ENCODE measurements at places on chromosomes 5 and 9.

- DNase-seq, result no peak
These were observed 1.6 kb upstream of the PHYKPL start for GRCh38 chr5:178234121-178234749.

DNA sequence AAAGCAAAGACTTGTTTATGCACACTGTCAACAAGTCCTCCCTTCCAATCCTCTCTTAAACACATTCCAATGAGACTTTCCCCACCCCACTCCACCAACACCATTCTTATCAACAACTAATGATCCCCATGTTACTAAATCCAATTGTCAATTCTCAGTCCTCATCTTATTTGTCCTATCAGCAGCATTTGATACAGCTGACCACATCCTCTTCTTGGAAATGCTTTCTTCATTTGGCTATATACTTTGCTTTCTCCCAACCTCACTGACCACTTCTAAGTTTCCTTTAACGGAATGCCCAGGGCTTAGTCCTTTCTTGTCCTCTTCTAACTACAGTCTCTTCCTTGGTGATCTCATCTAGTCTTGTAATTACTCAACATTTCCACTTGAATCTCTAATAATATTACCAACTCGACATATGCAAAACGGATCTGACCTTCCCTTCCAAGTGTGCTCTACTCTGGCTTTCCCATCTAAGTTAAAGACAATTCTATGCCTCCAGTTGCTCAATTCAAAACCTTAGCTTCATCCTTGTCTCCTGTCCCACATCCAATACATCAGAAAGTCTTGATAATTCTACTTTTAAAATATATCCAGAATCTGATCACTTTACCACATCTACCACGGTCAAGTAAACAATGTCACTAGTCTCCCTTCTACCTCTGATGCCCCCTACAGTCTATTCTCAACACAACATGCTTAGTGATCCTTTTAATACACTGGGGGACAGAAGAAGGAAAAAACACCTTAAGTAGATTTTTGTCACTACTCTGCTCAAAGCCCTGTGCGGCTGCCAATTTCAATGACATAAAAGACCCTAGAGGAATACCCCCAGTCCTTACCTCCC lies 25.5 kb downstream of the AGTPBP1 start:
- no peak for DNase-seq

DNA sequence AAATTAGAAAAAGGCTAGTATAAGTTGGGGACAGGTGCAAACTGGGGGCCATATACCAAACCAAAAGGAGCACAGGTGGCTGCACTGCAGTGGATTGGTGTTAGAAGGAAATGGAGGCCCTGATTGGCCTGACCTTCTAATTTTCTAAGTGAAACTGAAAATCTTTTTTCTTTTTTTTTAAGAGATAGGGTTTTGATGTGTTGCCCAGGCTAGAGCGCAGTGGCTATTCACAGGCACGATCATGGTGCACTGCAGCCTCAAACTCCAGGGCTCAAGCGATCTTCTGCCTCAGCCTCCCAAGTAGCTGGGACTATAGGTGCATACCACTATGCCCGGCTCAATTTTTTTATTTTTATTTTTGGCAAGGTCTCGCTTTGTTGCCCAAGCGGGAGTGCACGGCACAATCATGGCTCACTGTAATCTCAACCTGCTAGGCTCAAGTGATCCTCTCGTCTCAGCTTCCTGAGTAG lies 9.8 kb upstream of the CCDC69 start:
- DNase-seq, result no peak

DNA sequence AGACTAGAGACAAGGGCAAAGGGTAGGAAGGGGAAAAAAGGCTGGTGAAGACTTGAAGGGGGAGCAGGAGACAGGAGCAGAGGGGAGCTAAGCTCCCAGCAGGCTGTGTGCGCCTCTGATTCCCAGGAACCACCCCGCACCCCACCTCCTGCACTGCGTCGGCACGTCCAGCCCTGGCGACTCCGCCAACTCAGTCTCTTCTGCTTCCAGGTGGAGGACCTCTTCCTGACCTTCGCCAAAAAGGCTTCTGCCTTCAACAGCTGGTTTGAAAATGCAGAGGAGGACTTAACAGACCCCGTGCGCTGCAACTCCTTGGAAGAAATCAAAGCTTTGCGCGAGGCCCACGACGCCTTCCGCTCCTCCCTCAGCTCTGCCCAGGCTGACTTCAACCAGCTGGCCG lies 30.5 kb downstream of the DYNC2I2 start:
- DNase-seq, result no peak

DNA sequence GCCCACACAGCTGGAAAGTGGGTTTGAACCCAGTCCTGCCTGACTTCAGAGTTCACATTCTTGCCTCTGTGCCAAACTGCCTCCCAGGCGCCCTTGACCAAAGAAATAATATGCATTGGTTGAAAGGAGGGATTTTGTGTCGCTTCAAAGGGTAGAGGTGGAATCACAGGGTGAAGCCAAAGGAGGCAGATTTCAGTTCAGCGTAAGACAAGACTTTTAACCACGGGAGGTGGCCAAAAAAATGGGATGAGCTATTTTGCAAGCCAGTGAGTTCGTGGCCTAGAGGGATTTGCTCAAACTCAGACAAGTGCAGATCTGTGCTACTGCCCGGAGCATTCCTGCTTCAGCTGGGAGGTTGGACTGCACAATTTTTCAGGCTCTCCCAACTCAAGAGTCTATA lies 57.6 kb upstream of the RANBP3L start:
- no peak for DNase-seq

DNA sequence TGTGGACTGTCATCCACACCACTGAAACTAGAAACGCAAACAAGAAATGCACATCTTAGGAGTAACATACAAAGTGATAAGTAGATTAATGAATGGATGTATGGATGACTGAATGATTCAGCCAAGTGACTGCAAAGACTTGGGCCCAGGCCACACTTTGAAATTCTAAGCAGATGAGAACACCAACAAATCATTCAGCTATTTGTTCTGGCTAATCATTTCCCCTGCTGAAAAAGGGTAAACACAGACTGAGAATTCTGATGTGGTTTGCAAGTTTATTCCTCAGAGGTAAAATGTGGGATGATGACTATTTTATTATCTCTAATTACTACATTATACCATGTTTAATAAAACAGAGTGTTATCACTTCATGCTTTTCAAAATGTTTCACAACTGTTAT lies 163.2 kb upstream of the ADAMTS16 start:
- no peak for DNase-seq

GRCh38 chr5:108543486-108543885 lies 161.6 kb upstream of the FBXL17 start:
- DNase-seq, result no peak

DNA sequence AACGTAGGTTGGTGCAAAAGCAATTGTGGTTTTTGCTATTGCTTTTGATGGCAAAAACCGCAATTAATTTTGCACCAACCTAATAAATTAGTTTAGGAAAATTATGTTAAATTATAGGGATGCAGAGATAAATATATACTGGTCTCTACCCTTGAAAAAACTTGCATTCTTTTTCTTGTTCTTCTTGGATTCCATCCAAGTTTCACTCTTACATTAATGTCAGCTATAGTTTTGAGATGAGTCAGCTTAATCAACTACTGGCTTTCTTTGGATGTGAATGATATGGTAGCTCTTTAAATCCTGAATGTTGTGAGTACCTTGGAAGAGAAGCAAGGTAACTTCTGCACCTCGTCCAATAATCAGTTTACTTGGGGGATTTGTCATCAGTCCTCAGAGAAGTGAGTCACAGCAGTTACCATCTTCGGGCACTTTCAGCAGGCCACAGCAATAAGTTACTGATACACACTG lies 549.0 kb upstream of the ZNF608 start:
- DNase-seq, result no peak

DNA sequence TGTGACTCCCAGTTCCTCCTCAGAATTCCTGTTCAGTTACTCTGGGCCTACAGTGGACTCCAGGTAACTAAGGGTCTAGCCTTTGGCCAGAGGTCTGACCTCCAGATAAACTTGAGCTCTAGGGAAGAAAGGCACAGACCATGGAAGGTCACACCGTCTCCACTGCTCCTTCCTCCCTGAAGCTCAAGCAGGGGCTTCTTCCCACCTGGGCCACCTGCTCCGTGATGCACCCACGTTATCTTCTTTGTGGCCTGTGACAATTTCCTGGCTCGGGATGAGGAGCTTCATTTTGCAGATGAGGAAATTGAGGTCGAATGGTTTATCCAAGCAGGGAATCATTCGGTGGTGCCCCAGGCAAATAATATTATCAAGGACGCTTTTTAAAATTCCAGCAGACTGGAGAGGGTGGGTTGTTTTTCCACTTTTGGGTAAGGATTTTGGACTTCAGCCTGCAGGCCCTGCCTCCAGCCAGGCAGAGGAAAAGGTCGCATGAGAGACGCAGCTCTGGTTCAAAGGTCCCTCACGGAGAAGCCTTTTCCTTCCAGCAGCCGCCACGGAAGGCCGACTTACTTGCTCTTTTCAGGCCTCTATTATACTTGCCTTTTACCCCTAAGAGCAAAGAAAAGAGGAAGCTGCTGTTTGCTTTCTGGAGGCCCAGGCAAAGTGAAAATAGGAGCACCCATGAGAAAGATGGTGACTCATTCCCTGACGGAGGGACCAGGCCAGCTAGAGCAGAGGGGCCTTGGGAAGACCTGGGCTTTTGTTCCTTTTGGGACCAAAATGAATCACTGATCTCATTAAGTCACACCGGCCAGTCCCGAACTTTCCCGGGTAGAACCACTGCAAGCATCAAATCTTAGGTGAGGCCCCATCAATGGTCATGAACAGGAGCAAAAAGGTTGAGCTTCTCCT lies 22.8 kb upstream of the DUSP1 start:
- DNase-seq, result no peak

GRCh38 chr9:2086971-2087370 lies 71.8 kb downstream of the SMARCA2 start:
- no peak for DNase-seq

GRCh38 chr5:38184627-38185026 lies 73.7 kb upstream of the EGFLAM start:
- no peak for DNase-seq

- DNase-seq, result no peak
These were observed 1.8 kb downstream of the OTP start for GRCh38 chr5:77636641-77637169.

GRCh38 chr5:145924849-145925248 lies 11.5 kb upstream of the SH3RF2 start:
- DNase-seq, result no peak

- no peak for DNase-seq
These were observed 24.6 kb downstream of the APC start for GRCh38 chr5:112762113-112762810.
